ENCODE measurements at places on chromosomes 11 and 22.

DNA sequence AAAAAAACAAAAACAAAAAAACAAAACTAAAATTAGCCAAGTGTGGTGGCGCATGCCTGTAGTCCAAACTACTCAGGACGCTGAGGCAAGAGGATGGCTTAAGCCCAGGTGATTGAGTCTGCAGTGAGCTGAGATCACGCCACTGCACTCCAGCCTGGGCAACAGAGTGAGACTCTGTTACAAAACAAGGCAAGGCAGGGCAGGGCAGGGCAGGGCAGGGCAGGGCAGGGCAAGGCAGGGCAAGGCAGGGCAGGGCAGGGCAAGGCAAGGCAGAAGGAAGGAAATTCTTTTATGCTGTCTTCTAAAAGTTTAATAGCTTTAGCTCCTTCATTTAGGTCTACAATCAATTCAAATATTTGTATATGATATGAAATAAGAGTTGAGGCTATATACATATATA lies 50.1 kb upstream of the RASSF10 start:
- no peak for DNase-seq

- no peak for DNase-seq
Observed at GRCh38 chr11:62726915-62727164, 417 bp downstream of the HNRNPUL2 start.

- DNase-seq = no peak
Observed at GRCh38 chr11:111714522-111714921, 51.7 kb downstream of the PPP2R1B start.

GRCh38 chr11:115316696-115317095 lies 187.5 kb downstream of the CADM1 start:
- no peak for DNase-seq

DNA sequence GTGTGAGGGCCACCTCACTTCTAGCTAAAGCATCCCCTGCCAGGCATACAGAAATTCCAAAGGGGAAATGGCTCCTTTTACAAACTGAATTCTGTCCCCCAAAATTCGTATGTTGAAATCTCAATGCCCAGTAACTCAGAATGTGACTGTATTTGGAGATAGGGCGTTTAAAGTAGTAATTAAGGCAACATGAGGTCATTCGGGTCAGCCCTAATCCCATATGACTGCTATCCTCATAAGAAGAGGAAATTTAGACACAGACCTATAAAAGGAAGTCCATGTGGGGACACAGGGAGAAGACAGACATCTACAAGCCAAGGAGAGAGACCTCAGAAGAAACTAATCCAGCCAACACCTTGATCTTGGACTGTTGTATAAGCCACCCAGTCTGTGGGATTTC lies 119.1 kb downstream of the CHST1 start:
- no peak for DNase-seq

GRCh38 chr11:69841170-69841858 lies 22.1 kb upstream of the FGF3 start:
- DNase-seq = no peak

GRCh38 chr11:12685229-12685628 lies 11.0 kb downstream of the TEAD1 start:
- DNase-seq = no peak

GRCh38 chr11:20616920-20617319 lies 17.5 kb downstream of the SLC6A5 start:
- DNase-seq = no peak

DNA sequence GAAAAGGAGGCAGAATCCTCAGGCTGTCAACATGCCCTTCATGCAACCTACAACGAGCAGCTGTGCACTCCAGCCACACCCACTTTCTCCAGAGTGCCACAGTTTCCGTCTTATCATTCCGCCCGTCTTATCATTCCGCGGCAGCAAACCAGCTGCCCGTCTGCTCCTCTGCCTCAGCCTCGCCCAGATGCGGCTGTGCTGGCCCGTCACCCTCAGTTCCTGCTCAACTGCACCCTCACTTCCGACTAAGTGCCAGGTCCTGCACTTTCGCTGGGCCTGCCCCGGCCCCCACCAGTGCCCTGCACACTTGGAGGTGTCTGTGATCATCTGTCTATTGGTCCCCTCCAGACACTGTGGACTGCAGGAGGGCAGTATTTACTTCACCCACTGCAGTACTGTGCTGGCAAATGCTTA lies 43.7 kb downstream of the MICAL3 start:
- peak; percentile 57 for DNase-seq

- DNase-seq = peak; percentile 15
Observed at GRCh38 chr11:88231894-88232482, 56.7 kb upstream of the RAB38 start.

DNA sequence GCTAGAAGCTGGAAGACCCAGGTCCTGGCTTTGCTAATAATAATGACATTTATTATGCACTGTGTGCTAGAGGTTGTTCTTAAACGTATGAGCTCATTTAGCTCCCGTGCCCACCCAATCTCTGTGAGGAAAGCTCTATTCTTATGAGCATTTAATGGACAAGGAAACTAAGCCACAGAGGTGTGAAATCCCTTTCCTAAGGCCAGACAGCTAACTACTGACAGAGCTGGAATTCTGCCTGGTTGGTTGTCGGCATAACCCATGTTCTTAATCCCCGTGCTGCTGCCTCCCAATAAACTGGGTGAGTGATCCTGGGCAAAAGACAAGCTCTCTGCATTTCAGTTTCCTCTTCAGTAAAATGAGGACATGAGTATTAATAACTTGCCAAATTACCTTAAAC lies 49.4 kb downstream of the SNX19 start:
- DNase-seq = no peak

DNA sequence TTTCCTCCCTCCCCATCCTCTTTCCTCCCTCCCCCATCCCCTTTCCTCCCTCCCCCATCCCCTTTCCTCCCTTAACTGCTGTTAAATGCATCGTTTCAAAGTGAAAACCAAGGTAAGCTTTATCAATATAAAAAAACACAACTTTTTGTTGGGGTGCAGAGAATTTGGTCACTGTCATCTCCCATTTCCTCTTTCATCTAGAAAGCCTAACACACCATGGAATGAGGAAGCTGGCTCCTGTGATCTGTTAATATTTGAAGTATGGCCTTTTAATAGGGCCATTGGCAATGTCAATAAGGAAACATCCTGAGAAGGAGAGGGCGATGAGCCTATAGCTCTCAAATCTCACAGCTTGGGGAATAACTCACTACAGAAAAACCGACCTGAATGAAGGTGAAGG lies 7.0 kb downstream of the EXPH5 start:
- no peak for DNase-seq

DNA sequence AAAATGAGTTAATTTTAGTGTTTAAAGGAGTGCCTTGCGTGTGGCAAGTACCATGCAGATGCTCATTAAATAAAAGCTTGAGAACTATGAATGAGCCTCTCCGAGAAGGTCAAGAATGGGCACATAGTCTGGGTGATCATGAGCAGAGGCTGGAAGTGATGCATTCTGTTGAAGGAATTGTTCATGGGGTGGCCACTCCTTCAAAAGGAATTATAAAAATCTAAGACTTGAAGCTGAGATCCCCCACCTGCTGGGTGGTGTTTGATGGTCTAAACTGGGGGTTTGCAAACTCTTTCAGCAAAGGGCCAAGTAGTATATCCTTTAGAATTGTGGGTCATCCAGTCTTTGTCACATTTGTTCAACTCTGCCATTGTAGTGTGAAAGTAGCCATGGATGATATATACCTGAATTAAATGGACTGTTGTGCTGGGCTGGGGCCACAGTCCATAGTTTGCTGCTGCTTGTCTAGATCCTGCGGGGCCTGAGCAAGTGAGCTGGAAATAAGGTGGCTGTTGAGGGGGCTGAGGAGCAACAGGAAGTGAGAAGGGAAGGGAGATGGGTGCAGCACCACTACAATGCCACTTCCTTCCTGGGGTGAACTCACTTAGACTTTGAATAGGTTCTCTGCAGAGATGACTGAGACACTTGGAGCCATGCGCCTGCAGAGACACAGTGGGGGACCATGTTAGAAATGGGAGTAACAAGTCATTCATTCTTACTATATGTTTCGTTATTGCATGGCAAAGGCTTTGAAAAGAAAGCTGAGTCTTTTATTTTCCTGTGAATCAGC lies 179.0 kb downstream of the SNX19 start:
- no peak for DNase-seq

- no peak for DNase-seq
Observed at GRCh38 chr22:27489178-27489675, 312.3 kb downstream of the MN1 start.

- DNase-seq = no peak
Observed at GRCh38 chr11:33895752-33896137, 3.9 kb upstream of the LMO2 start.

- DNase-seq = no peak
Observed at GRCh38 chr11:95711162-95711944, 78.2 kb downstream of the FAM76B start.

- DNase-seq = no peak
Observed at GRCh38 chr11:73838443-73839122, 38.1 kb downstream of the COA4 start.

DNA sequence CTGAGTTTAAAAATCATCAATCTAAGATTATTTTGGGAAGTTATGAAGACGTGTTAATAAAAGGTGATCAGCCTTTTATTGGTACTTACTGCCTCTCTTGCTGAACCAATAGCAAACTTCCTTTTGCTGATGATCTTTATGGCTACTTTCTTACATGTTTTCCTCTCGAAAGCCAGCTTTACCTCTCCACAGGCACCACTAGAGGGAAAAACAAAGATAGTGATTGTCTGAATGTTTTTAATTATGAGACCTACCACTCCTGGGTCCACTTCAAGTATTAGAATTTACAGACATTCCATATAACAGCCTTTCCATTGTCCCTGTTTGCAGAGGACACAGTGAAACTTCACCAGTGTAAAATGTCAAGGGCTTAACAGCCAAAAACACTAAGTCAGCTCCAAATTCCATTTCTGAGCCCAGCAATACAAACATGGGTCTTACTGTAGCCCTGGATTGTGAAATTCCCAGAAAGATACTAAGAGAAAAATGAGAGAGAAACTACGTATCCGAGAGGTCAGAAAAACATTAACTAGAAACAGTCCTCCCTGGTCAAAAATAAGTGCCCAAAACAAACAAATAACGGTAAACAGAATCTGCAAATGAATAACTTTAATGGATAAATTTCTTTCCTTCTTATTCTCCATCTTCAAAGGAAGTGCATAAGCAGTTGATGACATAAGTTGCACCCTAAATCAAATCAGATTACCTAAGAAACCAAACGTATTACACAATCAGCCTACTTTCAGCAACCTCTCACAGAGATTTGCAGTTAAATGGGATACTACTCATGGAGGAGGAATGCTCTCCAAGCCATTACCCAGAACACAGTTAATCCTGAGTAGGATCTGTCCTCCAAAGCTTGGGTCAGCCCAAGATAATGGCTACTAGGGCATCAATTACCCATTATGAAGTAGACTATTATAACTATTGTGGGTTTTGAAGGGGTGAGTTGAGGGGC lies 29.5 kb downstream of the CHEK2 start:
- no peak for DNase-seq

- no peak for DNase-seq
Observed at GRCh38 chr11:66415423-66415822, 5.4 kb upstream of the NPAS4 start.

- no peak for DNase-seq
Observed at GRCh38 chr11:93694557-93694956, 33.1 kb downstream of the CEP295 start.

DNA sequence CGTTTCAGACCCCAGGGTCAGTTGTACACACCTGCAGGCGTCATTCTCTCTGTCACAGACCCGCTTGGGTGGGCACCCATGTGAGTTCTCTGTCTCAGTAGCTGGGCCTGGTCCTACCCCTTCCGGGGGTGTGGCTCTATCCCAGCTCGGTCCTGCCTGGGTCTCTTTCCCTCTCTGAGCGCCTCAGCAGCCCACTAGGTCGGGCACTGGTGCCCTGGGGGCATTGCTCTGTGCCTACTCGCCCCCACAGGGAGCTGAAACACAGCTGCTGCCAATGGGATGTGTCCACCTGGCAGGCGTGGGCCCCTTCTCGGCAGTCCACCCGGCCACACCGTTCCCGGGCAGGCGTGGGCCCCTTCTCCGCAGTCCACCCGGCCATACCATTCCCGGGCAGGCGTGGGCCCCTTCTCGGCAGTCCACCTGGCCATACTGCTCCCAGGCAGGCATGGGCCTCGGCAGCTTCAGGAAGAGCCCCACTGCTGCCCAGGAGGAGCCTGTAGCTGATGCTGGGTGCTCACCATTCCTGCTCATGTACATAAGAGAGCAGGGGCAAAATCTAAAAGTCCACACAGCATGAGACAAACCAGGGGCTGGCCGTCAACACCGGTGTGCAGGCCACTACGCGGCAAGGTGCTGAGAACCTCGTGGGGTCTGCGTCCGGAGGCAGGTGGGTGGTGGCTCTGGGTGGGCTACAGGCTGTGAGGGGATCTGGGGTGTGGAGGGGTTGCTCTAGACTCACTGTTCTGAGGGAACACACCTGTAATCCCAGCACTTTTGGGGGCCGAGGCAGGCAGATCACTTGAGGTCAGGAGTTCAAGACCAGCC lies 12.3 kb downstream of the MLC1 start:
- no peak for DNase-seq

DNA sequence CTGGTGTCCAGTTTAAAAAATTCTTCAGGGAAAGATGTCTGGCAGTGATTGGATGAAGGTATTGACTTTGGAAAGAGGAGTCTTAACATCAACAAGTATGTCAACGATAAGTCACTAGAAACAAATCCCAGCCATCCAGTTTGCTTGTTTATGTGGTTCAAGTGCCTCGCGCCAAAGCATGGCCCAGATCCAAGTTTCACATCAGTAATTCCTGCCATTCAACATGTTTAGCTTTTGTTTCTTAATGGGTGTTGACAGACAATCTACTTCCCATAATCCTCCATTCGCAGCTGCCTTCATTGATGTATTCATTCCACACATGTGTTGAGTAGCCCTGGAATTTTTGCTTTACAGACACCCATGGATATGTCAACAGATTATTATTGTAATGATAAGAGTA lies 77.8 kb downstream of the UBASH3B start:
- no peak for DNase-seq

DNA sequence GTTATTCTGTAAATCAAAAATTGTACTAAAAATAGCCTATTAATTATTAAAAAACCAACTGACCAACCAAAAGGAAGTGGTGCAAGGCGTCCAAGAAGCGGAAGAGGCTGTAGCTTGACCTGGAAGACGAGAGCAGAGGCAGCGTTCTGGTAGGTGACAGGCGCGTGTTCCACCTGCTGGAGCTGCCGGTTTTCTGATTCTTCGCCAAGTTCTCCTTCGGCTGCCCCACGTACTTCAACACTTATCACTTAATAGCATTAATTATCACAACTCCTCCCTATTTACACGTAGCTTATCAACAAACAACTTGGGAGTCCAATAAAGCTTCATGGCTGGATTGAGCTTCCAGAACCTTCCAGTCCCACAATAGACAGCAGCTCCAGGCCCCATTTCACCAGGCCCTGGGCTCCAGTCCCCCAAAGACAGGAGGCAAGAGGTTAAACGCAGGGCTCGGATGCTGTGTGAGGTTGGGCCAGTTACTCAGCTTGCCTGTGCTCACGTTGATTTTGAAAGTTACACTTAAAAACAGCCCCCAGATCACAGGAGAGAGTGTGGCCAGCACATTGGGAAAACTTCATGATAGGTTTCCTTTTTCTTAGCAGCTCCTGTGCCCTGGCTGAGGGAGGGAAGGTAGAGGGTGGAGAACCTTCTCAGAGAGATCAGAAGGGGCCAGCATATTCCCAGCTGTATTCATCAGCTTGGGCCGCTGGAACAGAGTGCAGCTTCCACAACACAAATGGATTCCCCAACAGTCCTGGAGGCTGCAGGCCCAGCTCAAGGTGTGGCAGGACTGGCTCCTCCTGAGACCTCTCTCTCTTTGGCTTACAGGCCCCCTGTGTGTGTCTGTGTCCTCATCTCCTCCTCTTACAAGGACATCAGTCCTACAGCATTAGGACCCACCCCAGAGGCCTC lies 54.2 kb upstream of the FGF3 start:
- no peak for DNase-seq

- DNase-seq = no peak
Observed at GRCh38 chr11:116918925-116919655, 81.7 kb upstream of the APOA1 start.

- no peak for DNase-seq
Observed at GRCh38 chr11:79437278-79437980, 3.4 kb downstream of the TENM4 start.

All from CD4-positive, alpha-beta T cell treated with Interleukin-6 for 4 hours (primary cell).